ENCODE measurements at places on chromosomes 7 and 10. TPM values are rescaled to one million over a fixed set of nuclear protein-coding genes. Genes with fewer than 3 reads are reported as not detected.

WDFY4 gene
- 6.3 TPM for total RNA-seq

GNB2 gene
- total RNA-seq: 79.3 TPM

GRID2IP gene
- under 0.01 TPM for total RNA-seq

RTKN2 gene
- 0.09 TPM for total RNA-seq

LBX1 gene
- not detected for total RNA-seq

C10orf90 gene
- total RNA-seq: not detected

PON3 gene
- total RNA-seq: 0.66 TPM

MUC12 gene
- total RNA-seq: not detected

GRID1 gene
- total RNA-seq: 0.09 TPM

SPDYE6 gene
- not detected for total RNA-seq

ZNRF2 gene
- 5.5 TPM for total RNA-seq

SPOCK2 gene
- 0.28 TPM for total RNA-seq

CLCN1 gene
- total RNA-seq: not detected

AZGP1 gene
- total RNA-seq: not detected

SVIL gene
- 55.8 TPM for total RNA-seq

TIMM23 gene
- 95.5 TPM for total RNA-seq

AOAH gene
- not detected for total RNA-seq

CPA2 gene
- total RNA-seq: not detected

NODAL gene
- total RNA-seq: not detected

LGI1 gene
- not detected for total RNA-seq

LRRD1 gene
- not detected for total RNA-seq

TMEM229A gene
- total RNA-seq: not detected

PIK3CG gene
- total RNA-seq: 7.2 TPM

ITIH5 gene
- total RNA-seq: not detected

AMPH gene
- total RNA-seq: 0.09 TPM

TFR2 gene
- 0.19 TPM for total RNA-seq

SNX8 gene
- 6.4 TPM for total RNA-seq

CNPY1 gene
- total RNA-seq: not detected

ASB10 gene
- not detected for total RNA-seq

ATAD1 gene
- total RNA-seq: 31.6 TPM

GFRA1 gene
- total RNA-seq: 3.7 TPM

PAPOLB gene
- under 0.01 TPM for total RNA-seq

RPEL1 gene
- not detected for total RNA-seq

PAX2 gene
- not detected for total RNA-seq

CYP2C9 gene
- total RNA-seq: not detected

IL15RA gene
- 9.7 TPM for total RNA-seq

P4HA1 gene
- 57.9 TPM for total RNA-seq

CDNF gene
- total RNA-seq: 0.47 TPM

PDE6C gene
- not detected for total RNA-seq

SFMBT2 gene
- total RNA-seq: 0.19 TPM

SPDYE9 gene
- not detected for total RNA-seq

PNLIPRP1 gene
- total RNA-seq: not detected

PNLIPRP2 gene
- not detected for total RNA-seq

SCART1 gene
- 1.3 TPM for total RNA-seq

Data from endothelial cell of coronary artery (primary cell).